ENCODE measurements at places on chromosomes 3 and 15. TPM values are rescaled to one million over a fixed set of nuclear protein-coding genes. Genes with fewer than 3 reads are reported as not detected.

MOBP gene
- 0.19 TPM for total RNA-seq

ADCY5 gene
- total RNA-seq, result not detected

UTS2B gene
- 0.38 TPM for total RNA-seq

VILL gene
- total RNA-seq, result 5.8 TPM

LSAMP gene
- total RNA-seq, result 0.10 TPM

KBTBD8 gene
- total RNA-seq, result 3.5 TPM

CACNA1D gene
- not detected for total RNA-seq

MESP1 gene
- 0.10 TPM for total RNA-seq

BFSP2 gene
- not detected for total RNA-seq

SMCO1 gene
- total RNA-seq, result not detected

PRKAR2A gene
- 58.5 TPM for total RNA-seq

ZNF660 gene
- total RNA-seq, result 1.4 TPM

MORC1 gene
- total RNA-seq, result not detected

KBTBD12 gene
- not detected for total RNA-seq

POC1A gene
- total RNA-seq, result 6.4 TPM

MAGI1 gene
- 59.7 TPM for total RNA-seq

IMPDH2 gene
- total RNA-seq, result 292 TPM

CERS3 gene
- not detected for total RNA-seq

CPLX3 gene
- total RNA-seq, result not detected

CAMK2N2 gene
- total RNA-seq, result not detected

CAND2 gene
- total RNA-seq, result 5.2 TPM

TM6SF1 gene
- 26.3 TPM for total RNA-seq

NR2F2 gene
- 36.9 TPM for total RNA-seq

VGLL3 gene
- total RNA-seq, result 1.6 TPM

SV2B gene
- 2.3 TPM for total RNA-seq

UBL7 gene
- 42.5 TPM for total RNA-seq

OIP5 gene
- total RNA-seq, result 4.2 TPM

TTLL13 gene
- total RNA-seq, result 0.38 TPM

COL6A6 gene
- not detected for total RNA-seq

FAM174B gene
- total RNA-seq, result 39.5 TPM

MEX3B gene
- 13.1 TPM for total RNA-seq

NPAP1 gene
- total RNA-seq, result not detected

UBAP1L gene
- total RNA-seq, result 1.6 TPM

STRIT1 gene
- not detected for total RNA-seq

DAPK2 gene
- total RNA-seq, result 9.1 TPM

ZNF80 gene
- total RNA-seq, result not detected

IGF2BP2 gene
- 120 TPM for total RNA-seq

RHCG gene
- total RNA-seq, result not detected

IL5RA gene
- total RNA-seq, result not detected

PLD1 gene
- 65.4 TPM for total RNA-seq

SPSB4 gene
- not detected for total RNA-seq

LRTM1 gene
- total RNA-seq, result not detected

LDHAL6B gene
- not detected for total RNA-seq

CFAP100 gene
- not detected for total RNA-seq

HTR3E gene
- not detected for total RNA-seq

GATM gene
- 0.65 TPM for total RNA-seq

DNAH1 gene
- 8.5 TPM for total RNA-seq

TMOD2 gene
- total RNA-seq, result 10.5 TPM

RYR3 gene
- not detected for total RNA-seq

CAPN3 gene
- total RNA-seq, result 0.96 TPM

RARB gene
- 4.2 TPM for total RNA-seq

PTH1R gene
- 0.48 TPM for total RNA-seq

TNFAIP8L3 gene
- total RNA-seq, result 74.1 TPM

P3H2 gene
- total RNA-seq, result 16.0 TPM

SLC12A1 gene
- total RNA-seq, result not detected

ZNF662 gene
- 3.2 TPM for total RNA-seq

TUSC7 gene
- total RNA-seq, result not detected
